ENCODE measurements at places on chromosomes 13 and 19.

- DNase-seq, result no peak
These were observed 26.4 kb downstream of the GRTP1 start for GRCh38 chr13:113337556-113337955.

- DNase-seq, result no peak
These were observed 12.1 kb upstream of the FKRP start for GRCh38 chr19:46733690-46734292.

- no peak for DNase-seq
These were observed 4.3 kb downstream of the CEBPG start for GRCh38 chr19:33377586-33378475.

DNA sequence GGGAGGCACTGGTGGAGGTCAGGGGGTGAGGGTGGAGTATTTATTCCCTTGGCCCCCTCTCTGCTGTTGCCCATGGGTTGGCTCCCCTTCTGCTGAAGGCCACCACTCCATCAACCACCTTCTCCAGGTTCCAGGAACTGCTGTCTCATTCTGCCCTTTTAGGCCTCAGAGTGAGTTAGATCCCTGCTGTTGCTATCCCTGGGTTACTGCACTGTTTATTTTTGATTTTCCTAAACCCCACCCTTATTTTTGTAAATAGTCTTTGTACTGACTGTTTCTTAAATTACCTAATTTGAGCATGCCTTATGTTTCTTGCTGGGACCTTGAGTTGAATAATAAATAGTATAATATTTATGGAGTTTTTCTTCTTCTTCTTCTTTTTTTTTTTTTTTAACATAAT is 132.8 kb downstream of the RGCC start:
- no peak for DNase-seq

GRCh38 chr13:75391432-75392100 is 90.4 kb downstream of the TBC1D4 start:
- no peak for DNase-seq

- DNase-seq, result no peak
These were observed 107.2 kb upstream of the CACNA1A start for GRCh38 chr19:13613447-13613846.

GRCh38 chr19:47110521-47111005 is 3.0 kb downstream of the ZC3H4 start:
- DNase-seq, result no peak

DNA sequence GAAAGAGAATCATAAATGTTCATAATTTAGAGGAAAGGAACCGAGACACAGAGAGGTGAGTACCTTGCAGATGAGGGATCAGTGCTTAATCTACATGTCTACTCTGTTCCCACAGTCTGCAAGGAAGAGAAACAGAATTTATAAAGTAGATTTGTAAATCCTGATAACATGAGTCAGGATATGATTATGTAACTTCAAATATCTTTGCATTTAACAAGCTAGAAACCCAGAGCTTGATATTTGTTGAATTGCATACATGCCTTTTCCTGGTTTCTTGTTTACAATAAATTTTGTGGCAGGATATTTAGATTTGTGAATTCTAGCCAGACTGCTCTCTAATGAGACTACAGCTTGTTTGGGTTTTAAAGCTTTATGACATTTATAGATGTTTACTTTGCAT is 219.2 kb downstream of the ENOX1 start:
- DNase-seq, result no peak

DNA sequence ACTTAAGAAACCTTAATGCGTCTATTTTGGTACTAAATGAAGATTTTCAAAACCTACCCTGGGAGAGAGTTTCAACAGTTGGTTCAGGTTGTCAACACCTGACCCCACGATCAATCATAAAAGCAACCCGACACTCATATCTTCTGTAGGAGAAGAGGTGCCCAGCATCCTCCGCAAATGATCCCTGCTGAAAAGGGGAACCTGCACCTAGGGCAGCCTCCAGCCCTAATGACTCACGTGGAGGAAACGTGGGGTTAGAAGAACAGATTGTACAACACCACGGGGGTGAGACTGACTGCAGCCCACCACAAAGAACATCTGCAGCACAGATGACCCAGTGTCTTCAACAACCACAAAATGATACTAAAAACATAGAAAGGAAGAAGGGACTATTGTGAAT is 116.3 kb downstream of the RAB20 start:
- peak; percentile 30 for DNase-seq

DNA sequence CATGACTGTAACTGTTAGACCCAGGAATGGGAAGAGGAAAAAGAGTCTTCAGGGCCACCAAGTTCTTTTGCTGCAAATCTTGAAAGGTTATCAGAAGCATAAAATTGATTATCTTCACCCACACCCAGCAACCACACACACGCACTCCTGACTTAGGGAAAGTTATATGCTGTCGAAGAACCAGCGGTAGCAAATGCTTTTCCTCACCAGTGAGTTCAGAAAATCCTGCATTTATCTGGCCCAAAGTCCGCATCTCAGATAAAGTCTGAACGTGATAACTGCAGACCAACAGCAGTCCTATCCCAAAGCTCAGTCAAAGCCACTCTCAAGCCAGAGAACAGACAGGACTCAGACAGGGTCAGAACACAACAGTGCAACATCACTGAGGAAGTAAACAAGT is 115.6 kb downstream of the IRS2 start:
- DNase-seq, result no peak

GRCh38 chr13:110008816-110009215 is 222.4 kb upstream of the IRS2 start:
- no peak for DNase-seq

DNA sequence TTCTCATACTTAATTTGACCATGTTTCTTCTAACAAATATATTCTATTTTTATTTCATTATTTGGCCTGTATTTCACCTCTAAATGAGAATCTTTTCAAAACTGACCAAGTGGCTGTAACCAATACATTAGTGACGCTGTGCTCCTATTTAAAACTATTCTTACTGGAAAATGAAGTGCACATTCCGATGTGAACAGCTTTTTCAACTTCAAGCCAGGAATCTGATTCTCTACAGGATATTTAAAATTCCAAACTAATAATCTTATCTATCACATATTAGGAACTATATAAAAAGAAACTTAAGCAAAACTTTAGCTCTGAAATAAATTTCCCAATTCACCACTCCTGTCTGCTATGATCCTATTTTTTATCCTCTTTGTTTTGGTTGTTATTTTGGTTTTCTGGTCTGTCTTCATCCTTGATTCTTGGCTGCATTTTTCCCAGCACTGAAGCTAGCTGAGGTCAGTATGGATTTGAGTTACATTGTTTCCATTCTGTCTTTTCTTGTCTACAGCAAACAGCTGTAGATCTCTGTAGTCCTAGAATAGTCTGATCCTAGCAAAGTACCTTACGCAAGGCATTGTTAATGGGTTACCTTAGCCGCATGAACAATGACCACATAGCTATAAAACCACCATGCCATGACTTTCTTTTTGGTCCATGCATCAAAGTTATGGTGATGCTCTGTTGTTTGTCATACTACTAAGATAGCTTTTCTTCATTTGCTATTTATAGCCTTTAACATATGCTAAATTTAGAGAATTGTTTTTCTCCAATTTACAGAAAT is 748.6 kb upstream of the SPRY2 start:
- no peak for DNase-seq
